GM03348 (cell line): ENCODE measurements at places on chromosomes 1 and 21.

DNA sequence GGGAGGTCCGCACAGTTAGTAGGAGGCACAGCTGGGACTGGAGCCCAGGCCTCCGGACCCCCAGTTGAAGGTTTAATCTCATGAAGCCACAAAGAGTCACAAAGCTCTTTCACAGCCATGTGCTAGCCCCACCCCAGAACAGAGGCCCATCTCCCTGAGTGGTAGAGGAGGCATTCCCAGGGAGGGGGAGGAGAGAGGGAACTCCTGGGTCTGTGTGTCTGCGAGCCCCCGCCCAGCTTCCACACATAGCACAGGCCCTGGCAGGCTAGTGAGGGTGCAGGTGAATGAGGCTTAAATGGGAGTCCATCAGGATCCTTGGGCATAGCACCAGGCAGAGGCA lies 197.8 kb downstream of the MATN1 start:
- DNase-seq = no peak

- no peak for DNase-seq
Observed at GRCh38 chr21:27839512-27840115, 872.7 kb upstream of the ADAMTS5 start.

- no peak for DNase-seq
Observed at GRCh38 chr1:8603220-8603616, 214.2 kb downstream of the RERE start.

- no peak for DNase-seq
Observed at GRCh38 chr1:221701570-221702186, 40.2 kb downstream of the DUSP10 start.

DNA sequence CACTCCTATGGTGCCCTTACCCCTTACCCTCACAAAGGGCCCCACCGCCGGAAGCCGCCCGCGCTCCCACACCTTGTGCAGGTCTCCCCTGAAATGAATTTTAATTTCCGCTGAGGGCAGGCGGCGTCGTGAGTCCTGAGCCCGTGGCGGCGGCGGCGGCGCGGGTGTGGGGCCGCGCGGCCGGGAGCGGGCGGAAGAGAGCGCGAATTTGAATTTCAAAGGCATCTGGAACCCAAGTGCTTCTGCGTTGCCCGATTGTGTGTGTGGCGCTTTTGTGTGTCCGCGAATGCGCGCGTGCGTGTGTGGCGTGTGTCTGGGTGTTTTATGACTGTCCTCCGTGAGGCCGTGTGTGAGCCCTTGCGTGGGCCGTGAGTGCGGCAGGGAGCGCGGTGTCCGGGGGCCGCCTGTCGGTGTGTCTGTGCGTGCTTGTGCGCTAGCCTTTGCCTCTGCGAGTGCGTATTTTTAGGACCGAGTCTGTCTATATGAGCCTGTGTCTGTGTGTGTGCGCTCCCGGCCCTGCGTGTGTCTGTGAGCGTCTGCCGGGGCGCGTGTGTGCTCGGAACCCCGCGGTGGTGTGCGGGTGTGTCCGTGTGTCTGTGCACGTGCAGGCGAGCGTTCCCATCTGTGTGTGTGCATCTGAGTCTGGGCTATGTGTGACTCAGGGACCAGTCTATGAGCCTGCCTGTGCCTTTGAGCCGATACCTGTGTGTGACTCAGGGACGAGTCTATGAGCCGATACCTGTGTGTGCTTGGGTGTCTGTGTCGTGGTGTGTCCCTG lies 7.9 kb upstream of the ADGRB2 start:
- peak; percentile 36 for DNase-seq

DNA sequence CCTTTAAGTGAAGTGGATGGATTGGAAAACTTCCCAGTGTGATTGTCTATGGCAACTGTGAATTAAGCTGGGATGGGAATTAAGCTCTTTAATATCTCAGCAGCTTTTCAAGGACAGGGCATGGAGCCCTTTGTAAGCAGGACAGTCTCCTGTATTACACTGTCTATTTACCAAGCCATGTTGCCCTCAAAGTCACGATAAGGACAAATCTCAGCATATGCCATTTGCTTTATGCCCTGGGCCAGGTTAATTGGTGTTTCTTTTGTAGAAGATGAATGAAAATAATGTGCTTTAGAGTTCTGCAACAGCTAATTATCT lies 17.6 kb downstream of the UTP25 start:
- no peak for DNase-seq

DNA sequence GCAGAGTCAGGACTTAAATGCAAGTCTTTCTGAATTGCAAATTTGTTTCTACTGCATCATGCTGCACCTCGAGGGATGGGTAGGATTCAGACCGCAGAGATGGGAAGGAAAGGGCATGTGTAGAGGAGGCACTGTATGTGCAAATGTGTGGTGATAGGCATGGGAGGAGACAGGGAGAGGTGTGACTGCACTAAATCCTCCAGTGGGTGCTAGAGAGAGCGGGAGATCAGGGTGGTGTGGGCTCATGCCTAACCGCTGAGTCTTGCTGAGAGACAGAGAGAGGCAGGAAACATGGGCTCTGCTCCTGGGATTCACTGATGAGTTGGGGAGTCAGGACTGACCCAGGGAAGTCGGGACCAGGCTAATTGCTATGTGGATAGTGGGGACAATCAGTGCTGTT lies 61.1 kb downstream of the PTPRU start:
- no peak for DNase-seq

DNA sequence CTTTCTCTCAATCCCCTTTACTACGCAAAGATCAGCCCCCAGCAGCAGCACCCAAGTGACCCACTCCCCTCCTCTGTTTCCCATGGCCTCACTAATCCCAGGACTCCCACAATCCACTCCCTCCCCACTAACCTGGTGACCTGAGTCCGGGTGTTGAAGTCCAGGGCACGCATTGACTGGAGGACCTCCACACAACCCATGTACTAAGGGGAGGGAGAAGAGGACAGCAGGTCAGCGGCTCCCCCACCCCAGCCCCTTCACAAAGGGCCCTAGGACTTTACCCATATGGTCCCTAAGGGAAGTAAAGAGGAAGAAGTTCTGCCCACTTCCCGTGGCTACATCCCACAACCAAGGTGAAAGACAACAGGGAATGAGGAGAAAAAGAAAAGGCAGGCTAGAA lies 1.3 kb downstream of the SHC1 start:
- DNase-seq = no peak

DNA sequence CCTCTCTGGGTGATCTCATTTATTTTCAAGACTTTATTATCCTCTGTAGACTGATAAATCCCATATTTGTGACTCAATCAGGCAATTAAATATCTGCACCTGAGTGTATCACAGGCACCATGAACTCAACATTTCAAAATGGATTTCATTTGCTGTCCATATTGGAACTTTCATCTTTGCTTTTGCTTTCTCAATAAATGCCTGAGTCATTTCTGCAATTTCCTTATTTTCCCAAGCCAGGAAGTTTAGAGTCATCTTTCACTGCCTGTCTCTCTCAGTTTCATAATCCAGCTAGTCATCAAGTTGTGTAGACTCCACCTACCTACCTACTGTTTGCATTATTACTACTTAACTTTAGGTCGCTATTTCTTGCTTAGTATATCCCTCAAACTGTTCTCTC lies 540.9 kb downstream of the LMO4 start:
- DNase-seq = peak; percentile 70

DNA sequence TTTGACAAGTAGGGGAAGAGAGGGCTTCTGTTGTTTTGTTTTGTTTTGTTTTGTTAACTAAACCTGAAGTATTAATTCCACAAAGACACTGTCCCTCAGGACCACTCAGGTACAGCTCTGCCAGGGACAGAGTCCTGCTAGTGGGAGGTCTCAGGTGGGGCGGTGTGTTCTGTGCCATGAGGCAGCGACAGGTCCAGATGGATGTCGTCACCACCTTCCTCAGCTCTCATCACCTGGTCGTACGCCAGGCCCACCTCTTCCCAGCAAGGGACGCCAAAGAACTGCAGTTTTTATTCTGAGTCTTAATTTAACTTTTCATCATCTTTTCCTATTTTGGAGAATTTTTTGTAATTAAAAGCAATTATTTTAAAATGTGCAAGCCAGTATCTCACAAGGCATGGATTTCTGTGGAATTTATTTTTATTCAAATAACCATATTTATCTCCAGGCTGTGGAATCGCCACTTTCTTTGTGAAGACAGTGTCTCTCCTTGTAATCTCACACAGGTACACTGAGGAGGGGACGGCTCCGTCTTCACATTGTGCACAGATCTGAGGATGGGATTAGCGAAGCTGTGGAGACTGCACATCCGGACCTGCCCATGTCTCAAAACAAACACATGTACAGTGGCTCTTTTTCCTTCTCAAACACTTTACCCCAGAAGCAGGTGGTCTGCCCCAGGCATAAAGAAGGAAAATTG lies 62.5 kb downstream of the POFUT2 start:
- no peak for DNase-seq

- DNase-seq = no peak
Observed at GRCh38 chr1:99749504-99750347, 16.7 kb downstream of the FRRS1 start.

- DNase-seq = no peak
Observed at GRCh38 chr1:179709841-179710329, 33.2 kb upstream of the FAM163A start.

- no peak for DNase-seq
Observed at GRCh38 chr1:20410503-20410902, 75.5 kb downstream of the CAMK2N1 start.

DNA sequence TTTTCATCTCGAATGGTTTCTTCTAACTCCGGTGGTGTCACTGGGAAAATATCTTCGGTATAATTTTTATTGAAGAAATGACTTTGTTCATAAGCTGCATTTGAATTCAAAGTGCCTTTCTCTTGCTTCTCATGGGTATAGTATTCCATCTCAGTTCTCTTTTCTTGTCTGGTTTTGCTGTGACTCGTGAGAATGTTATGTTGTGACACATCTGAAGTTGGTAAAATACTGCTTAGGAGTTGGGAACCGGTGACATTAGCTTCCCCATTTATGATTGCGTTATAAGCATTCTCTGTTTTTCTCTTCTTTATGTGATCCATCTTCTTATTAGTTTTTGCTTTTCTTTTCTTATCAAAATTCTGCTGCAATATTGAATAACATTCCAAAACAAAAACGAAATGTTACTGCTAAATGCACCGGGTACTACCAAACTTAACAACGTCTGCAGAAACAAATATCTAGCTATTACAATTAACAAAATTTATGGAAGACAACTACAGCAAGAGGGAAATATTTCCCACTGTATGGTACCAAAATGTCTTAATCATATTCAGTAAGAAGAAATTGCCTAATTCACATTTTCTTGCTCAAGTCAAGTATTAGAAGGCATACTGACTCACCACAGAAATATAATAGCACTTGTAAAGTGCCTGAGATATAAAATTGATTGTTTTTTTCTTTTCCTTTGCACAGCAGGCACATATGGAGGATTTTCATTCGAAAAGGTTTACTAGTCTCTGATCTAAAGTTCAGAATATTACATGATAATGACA lies 15.5 kb downstream of the LRIF1 start:
- DNase-seq = no peak

DNA sequence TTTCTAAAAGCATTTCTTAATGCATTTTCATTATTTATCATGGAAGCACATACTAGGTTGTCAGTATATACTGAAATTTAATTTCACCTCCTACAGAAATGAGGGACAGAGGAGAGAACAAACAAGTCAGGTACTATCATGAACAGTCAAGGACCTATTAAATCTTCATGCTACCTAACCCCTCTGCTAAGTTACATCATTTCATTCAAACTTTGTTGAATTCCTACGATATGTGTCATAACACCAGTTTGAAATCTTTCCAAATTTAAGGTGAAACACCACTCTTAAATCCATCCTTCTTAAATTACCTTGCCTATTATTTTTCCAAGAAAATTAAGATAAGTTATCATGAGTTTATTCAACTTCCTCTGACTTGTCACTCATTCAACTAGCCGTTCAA lies 78.9 kb downstream of the DENND1B start:
- no peak for DNase-seq

GRCh38 chr1:38444770-38445442 lies 398.3 kb upstream of the POU3F1 start:
- no peak for DNase-seq

DNA sequence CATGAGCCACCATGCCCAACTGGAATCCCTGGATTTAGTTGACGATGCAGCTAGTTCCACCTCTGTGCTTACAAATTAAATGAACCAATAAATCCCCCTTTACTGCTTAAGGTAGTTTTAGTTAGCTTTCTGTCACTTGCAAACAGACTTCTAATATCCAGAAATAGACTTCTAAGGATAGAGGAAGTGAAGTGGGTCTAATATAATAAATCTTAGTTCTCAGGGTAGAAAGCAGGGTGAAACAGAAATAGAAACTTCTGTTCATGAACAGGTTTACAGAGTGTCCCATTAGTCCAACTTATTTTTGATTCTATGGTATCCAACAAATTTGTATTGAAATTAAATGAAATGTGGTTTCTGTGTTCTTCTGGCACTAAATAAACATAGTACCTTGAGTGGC lies 20.1 kb downstream of the BCAS2 start:
- no peak for DNase-seq

GRCh38 chr1:202565890-202566602 lies 144.2 kb downstream of the SYT2 start:
- no peak for DNase-seq

- DNase-seq = peak; percentile 42
Observed at GRCh38 chr1:57423135-57423655, 665 bp downstream of the DAB1 start.

DNA sequence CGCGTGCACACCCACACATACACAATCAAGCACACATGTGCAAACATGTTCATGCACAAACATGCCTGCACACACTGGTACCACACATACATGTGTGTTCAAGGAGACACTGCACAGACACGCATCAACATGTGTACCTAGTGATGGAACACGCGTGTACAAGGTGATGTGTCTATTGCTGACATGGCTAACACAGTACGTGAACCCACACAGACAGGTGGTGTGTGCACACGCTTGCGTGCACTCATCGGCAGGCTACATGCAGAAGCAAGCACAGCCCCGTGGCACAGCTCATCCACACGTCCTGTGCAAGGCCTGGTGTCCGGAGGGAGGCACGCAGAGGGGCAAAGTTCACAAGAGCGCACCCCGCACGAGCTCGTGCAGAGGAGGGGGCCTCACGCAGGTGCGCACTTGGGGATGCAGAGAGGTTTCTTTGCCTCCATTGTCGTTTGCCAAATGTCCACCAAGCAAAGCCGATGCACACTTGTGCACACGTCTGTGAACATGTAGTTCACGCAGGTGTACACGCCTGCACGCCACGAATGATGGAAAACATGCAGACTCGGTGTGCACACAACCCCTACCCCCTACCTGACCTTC lies 969 bp downstream of the ACAP3 start:
- no peak for DNase-seq

GRCh38 chr1:67749844-67750690 lies 65.1 kb downstream of the GADD45A start:
- peak; percentile 71 for DNase-seq
